Stimulated activated effector memory CD8-positive, alpha-beta T cell treated with anti-CD3 and anti-CD28 coated beads, Interleukin-12 subunit alpha, Interleukin-12 subunit beta, amount 100 ng/mL, for 72 hours (primary cell): ENCODE measurements at places on chromosomes 6 and 20.

- DNase-seq = no peak
Measured at GRCh38 chr20:8602389-8603116, 466.3 kb upstream of the PLCB4 start.

DNA sequence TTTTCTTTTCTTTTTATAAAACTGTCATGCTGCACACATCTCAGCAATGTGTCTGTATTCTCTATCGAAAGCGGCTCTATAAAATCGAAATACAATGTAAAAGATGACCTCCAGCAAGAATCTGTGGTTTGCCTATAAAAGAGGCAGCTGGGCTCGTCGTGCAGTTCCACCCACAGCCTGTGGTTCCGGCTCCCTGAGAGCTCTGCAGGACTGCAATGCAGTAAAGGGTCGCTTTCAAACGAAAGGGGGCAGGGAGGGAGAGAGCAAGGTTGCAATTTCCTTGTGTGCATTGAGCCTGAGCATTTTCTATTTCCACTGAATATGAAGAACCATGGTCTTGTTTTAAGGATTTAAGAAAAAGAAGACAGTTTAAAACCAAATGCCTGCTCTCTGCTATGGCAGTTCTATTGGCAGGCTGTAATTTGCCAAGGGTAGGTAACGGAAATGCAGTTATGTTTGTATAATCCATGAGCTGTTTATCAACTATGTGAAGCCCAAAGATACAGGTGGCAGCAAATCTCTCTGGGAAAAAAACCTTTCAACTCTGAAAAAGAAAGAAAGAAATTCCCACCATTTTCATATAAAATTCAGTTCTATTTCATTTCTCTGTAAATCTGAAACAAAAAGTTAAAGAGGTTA, 236.5 kb downstream of the HACE1 start:
- DNase-seq = no peak

DNA sequence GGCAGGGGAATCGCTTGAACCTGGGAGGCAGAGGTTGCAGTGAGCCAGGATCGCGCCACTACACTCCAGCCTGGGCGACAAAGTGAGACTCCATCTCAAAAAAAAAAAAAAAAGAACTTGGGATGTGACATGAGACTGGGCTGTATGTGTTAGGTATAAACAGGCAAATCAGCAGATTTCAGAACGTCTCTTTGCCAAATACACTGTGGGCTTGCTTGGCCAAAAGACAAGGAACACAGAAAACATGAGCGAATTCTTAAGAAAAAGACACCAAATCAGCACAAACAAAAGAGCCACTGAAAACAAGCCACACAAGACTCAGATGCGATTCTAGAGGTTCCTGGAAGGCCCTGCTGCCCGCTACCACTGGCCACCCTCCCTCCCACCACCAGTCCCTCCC, 12.5 kb downstream of the ETV7 start:
- DNase-seq = no peak

DNA sequence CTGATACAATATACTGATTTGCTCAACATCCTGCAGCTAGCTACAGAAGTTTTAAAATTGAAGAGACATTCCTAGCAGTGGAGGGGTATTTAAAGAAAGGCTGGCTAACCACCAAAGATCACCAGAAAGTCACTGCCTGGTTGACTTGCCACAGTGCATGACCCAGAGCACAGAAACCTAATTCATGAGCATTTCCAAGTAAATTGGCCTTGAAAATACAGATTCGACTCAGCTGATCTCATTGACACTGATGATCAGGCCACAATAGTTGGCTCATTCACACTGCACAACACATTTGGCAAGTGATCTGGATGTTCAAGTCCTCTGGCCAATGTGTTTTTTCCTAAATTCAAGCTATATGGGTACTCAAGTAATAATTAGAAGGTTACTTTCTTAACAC, 13.3 kb upstream of the TDRD6 start:
- no peak for DNase-seq

GRCh38 chr20:42267793-42268384, 649.7 kb upstream of the CHD6 start:
- DNase-seq = no peak

DNA sequence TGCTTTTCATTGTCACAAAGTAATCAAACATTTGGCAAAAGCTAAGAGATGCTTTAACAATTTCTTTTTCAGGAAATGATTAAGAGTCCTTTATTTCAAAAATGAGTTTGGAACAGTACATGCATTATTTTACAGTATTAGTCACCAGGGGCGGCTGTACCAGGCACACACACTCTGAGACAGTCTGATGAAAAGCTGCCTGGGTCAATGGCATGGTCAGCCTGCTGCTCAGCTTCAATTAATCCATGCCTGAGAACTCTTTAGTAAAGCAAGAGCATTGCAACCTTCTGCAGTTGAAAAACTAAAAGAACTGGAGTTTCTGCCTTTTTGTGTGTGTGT, 105.5 kb downstream of the TULP4 start:
- no peak for DNase-seq
